ENCODE measurements at places on chromosomes 16 and 17. TPM values are rescaled to one million over a fixed set of nuclear protein-coding genes. Genes with fewer than 3 reads are reported as not detected.

DNA sequence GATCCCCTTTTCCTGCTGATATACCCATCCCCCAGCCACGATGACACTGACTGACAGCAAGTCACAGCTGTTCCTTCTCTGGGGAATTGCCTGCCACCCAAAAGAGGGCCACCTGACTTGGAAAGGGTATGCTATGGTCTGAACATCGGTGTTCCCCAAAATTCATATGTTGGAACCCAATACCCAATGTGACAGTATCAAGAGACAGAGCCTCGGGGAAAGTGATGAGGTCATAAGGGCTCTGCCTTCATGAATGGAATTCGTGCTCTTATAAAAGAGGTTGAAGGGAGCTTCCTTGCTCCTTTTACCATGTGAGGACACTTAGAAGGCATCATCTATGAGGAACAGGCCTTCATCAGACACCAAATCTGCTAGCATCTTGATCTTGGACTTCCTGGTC is 7.6 kb upstream of the MARVELD3 start:
- DNase-seq, result no peak

DNA sequence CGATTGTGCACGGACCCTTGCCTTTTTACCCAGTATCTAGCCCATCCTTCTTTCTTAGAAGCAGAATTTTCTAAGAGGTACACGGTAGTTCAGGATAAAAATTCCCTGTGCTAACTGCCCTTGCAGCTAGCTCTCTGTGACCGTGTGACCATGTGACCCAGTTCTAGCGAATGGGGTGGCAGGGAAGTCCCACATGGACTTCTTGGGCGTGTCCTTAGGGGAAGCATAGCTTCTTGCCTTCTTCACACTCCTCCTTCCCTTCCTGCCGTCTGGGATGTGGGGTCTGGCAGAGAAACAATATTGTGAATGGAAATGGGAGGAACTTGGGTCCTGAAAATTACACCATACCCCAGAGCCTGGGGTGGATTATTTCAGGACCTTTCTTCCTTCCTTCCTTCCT is 670.7 kb downstream of the MAF start:
- no peak for DNase-seq

- DNase-seq, result no peak
These were observed 166.6 kb upstream of the CIBAR2 start for GRCh38 chr16:85278839-85279238.

The TP53TG3E gene
- total RNA-seq, result not detected

DNA sequence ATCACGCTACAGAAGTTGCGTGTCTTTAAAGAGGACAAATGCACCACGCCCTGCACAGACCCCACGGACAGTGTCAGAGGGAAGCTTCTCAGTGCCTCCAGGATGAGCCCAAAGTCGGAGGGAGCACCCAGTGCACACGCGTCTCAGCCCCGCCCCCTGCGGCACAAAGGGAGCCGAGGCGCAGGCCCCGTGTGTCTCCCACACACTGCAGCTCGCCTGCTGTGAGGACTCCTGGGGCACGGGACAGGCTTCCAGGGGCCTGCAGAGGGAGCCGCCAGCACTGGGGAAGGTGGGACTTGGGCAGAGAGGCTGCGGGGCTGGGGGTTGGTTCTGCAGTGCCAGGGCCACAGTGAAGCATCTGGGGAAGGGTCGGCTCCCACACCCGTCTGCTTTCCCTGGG is 77.4 kb downstream of the LMF1 start:
- no peak for DNase-seq

- no peak for DNase-seq
These were observed 25.2 kb upstream of the HEATR6 start for GRCh38 chr17:60103957-60104356.

- DNase-seq, result no peak
These were observed 17.9 kb downstream of the GABARAPL2 start for GRCh38 chr16:75584108-75584507.

- no peak for DNase-seq
These were observed 23.6 kb downstream of the TANGO6 start for GRCh38 chr16:68866933-68867332.

- peak; percentile 86 for DNase-seq
These were observed 13.1 kb upstream of the DUSP14 start for GRCh38 chr17:37476431-37477120.

The CFAP20 gene
- total RNA-seq, result 44.7 TPM

The DRC3 gene
- 1.6 TPM for total RNA-seq

All from endothelial cell of umbilical vein (primary cell).